ENCODE measurements at places on chromosomes 5 and 9.

- no peak for DNase-seq
Measured at GRCh38 chr9:133734590-133735414, 3.4 kb downstream of the SARDH start.

- DNase-seq = no peak
Measured at GRCh38 chr5:126168785-126169184, 254.4 kb upstream of the GRAMD2B start.

DNA sequence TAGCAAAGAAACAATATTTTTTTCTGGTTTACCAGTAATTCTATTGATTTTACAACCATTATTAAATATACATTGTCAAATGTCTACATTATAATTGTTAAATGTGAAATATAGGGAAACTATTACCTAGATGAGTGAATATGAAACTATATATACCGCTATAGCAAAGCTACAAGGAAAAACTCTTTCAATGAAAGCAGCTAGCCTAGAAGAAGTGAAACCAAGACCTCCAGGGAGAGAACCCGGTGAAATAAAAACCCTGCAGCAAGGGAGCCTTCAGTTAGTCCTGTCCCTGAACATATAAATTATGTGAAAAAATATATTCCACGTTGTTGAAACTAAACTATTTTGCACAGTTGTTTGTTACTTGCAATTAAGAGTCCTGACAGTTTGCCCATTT, 913.1 kb downstream of the EFNA5 start:
- DNase-seq = no peak

DNA sequence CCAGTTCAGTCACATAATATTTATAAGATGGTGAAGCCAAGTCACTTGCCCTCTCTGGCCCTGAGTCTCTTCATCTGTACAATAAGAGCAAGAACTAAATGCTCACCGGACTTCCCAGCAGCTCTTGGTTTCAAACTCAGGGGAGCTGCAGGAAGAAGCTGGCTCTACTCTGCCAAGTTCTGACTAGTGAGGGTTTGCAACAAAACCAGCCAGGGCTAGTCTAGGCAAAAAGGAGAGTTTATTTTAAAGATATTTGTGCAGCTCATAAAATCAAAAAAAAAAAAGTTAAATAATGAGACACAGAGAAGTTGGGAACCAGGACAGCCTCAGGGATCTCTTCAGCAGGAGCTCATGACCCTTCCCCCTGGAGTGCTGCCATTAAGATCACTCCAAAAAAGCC, 107.3 kb downstream of the DOCK2 start:
- no peak for DNase-seq

DNA sequence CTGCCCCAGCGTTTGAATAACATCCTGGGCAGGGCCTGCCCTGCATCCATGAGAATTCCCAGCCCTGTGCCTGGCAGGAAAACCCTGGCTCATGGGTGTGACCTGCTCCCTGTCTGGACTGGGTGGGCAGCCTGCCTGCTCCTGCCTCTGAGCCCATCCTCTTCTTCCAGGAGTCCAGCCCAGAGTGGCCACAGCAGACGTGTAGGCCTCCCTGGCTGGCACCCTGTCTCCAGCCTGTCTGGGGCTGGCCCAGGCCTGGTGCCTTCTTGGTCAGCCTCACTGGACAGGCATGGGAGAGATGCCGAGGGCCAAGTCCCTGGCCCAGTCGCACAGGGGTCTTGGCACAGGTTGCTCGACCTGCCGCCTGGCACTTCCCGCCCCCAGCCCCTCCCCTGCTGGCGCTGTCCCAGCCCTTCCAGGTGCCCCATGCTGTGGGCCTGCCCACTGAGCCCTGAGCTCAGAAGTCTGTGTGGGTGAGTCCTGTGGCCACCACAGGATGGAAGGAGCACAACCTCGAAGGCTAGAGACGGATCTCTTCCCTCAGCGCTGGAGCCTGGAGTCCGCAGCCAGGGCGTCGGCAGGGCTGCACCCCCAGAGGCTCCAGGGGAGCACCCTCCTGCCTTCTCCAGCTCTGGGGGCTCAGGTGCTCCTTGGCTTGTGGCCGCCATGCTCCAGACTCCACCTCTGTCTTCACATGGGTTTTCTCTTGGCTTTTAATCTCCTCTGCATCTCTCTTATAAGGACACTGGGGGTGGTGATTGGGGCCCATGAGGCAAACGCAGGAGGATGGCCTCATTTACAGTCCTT, 11.8 kb upstream of the COL5A1 start:
- no peak for DNase-seq

DNA sequence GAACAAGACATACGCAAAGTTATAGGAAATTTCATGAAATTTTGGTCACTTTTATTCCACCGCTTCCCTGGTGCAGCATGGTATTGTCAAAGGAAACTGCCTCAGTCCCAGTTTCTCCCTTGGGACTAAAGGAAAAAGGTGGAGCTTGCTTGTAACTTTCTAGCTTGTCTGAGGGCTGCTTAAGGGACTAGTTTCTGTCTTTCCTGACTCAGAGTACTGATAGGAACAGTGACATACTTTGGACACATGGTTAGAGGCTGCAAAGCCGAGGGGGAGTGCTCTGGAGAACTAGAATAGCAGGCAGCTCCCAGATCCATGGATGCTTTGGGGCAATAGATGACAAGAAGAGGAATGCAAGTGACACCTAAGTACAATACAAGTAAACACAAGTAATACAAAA, 136.7 kb downstream of the CDC42SE2 start:
- DNase-seq = no peak

DNA sequence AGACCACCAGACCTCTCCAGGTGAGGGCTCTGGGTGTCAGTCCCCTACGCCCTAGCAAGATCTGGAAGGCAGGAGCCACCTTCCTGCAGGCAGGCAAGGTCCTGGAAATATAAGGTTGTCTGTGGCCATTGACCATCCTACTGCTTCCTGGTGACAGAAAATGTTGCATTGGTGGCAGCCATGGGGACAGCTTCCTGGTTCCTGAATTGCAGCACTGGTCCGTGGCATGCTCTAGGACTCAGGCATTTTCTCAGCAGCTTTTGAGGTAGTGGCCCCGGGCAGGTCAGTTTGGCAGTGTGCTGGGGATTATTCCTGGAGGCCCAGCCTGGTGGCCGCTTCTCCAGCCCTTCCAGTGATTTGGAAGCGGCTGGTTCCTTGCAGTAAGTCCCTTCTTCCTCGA, 36.6 kb upstream of the KCNMB1 start:
- DNase-seq = no peak

GRCh38 chr5:72074251-72074650, 33.0 kb upstream of the MAP1B start:
- no peak for DNase-seq

DNA sequence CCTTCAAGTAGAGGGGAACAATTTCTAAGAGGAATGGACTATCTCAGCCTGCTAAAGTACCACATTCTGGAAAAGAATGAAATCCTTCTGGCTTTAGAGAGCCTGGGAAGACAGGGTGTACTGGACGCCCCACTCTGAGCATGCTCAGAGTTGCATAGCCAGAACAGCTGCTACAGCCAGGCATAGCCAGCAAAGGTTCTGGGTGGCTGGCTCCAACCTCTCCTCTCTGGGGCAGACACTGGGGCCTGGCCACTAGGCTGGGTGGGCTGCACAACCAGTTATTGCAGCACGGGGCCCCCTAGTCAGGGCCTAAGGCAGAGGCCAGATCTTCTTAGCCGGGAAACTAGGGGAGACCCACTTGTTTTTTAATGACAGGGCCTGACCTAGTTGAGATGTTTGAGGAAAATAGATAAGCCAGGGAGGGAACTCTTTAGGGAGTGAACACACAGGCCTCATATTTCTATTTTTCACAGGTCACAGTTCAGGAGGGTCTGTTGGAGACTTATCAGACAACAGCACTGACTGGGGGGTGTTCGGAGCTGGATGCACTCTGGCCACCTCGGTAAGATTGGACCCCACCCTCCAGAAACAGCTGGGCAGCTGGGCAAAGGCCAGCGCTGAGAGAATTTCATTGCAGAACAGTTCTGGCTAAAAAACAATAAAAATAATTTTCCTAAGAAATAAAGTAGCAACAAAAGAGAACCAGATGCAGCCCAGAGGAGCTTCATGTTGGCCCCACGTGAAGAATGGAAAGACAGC, 142.9 kb downstream of the LPAR1 start:
- no peak for DNase-seq

DNA sequence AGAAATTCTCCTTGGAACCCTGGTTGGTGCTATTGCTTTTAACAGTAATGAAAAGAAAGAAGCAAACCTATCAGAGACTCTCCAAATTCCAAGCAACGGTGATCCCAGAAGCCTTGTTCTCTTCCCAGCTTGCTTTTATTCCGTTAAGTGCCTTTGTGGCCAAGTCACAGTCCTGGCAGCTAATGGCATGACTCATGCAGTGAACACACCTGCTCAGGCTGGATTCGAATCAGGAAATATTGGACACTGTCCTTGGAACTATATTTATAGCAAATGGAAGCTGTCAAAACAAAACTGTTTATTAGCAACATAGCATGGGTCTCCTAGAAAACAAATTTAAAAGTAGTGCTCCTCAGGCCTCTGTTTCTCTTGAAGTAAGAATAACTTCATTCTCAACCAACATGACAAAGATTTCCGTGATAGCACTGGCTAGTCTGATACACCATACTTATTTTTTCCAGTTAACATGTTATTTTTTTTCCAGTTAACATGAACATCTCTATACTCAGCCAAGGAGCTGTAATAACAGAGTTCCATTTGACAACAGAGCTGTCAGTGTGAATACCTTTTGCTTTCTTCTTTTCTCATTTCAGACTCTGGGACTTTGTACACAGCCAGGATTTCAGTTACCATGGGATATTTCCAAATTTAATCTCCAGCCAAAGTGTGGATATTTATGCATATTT, 502.4 kb downstream of the GADD45G start:
- DNase-seq = no peak

DNA sequence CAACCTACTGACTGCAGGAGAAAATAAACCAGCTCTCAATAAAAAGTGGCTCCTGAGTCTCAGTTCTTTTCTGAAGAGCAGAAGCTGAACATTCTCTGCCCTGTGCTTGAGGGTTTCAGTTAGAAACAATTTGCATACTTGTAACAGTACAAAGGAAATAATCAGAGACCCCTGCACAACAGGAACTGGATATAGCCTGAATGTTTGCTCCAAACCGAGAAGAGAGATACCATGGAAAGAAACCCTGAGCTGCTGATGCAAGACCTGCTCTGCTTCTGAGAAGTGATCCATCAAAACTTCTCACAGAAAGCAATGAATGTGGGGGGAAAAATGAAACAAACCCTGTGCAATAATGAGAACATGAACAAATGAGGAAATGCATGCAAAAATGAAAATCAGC, 592.9 kb downstream of the SEMA5A start:
- no peak for DNase-seq

- DNase-seq = no peak
Measured at GRCh38 chr5:151750121-151750520, 8.3 kb downstream of the ATOX1 start.

- DNase-seq = no peak
Measured at GRCh38 chr5:103541114-103541513, 21.5 kb downstream of the NUDT12 start.

GRCh38 chr5:87307796-87308423, 40.2 kb downstream of the RASA1 start:
- no peak for DNase-seq

GRCh38 chr5:37717613-37718431, 122.0 kb downstream of the GDNF start:
- no peak for DNase-seq

DNA sequence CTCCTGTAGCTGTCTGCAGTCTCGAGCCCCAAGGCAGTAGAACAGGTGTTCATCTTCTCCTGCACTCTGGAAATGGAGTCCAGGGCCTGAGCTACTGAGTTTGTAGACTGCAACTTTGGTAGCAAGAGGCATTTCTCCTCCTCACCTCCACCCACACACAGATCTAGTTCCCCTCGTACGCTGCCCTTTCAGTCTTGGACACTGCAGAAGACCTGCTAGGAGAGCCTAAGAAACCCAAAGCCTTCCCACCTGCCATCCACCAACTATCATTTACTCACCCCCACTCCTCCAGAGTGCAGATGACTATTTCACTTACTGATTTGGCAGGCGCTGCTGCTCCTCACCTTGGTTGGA, 59.0 kb downstream of the KCNIP1 start:
- DNase-seq = no peak

DNA sequence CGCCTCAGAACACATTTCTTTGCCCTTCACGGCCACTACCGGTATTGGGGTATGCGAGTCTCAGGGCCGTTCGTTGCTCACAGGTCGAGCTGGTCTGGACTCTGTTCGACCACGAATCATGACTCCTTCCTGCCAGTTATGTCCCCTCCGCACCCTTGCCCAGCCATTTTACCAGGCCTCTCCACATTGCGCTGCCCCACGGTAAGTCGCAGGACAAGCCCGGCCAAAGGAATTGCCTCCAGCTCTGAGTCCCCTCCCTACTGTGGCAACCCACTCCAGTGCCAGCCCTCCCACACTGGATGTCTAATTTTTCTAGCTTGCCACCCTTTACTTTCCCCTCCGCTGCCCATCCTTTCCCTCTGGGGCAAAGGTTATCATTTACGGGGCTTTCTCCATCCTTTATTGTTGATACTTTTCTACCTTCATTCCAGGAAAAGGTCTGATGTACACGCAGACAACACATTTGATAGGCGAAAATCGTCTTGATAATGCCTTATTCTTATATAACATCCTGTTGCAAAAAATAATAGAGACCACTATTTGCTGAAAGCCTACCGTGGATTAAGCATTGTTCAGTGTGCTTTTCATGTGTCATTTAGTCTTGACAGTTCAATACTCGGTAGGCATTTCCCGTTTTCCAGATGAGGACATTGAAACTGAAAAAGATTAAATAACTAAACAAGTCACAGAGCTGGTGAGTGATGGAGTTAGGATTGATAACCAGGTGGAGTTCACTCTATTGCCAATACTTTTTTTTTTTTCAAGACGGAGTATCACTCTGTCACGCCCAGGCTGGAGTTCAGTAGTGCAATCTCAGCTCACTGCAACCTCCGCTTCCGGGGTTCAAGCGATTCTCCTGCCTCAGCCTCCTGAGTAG, 958 bp upstream of the HSPA5 start:
- no peak for DNase-seq

- no peak for DNase-seq
Measured at GRCh38 chr9:78927099-78927940, 630.4 kb downstream of the PSAT1 start.

DNA sequence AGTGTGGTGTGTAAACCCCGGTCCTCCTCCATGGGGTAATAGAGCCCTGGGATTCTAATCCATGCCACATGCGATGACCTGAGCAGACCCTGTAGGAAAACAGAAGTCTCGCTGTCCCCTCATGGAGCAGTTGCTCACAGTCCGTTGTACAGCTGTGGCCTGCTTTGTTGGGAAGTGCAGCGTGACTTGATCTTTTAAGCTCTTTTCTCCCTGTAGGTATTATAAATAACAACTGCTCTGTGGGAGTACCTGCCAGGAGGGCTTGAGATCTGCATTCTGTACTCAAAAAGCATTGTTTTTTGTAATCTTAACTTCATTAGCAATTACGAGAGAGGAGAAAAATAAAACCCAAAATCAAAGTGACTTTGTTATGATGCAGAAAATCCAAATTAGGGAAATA, 17.3 kb downstream of the MEGF10 start:
- no peak for DNase-seq

All from stimulated activated CD4-positive, alpha-beta T cell treated with anti-CD3 and anti-CD28 coated beads, Interleukin-4, amount 100 ng/mL, for 48 hours (primary cell).